ENCODE measurements at places on chromosomes 1 and 21.

GRCh38 chr1:84504580-84505492, 1.4 kb upstream of the SPATA1 start:
- DNase-seq: no peak

DNA sequence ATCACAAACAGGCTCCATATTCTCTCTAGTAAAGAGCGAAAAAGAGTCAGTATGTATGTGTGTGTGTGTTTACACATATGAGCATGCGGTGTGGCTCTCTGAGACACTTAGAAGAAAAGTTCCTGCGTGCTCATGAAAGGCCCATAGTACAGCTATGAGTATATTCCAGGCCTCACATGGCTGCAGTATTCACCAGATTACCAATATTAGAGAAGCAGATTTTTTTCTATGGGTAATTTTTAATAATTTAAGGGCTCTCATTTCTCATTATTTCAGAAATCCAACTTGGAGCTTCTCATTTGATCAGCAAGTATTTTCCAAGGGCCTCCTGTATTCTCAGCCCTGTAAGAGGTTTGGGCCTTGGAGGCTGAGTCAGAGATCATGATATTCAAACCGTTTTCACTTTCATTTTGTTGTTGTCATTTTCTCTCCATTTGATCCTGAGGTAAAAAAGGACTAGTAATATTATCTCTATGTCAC, 232.9 kb upstream of the SGIP1 start:
- peak; percentile 72 for DNase-seq

GRCh38 chr21:43893536-43894205, 28.6 kb downstream of the AGPAT3 start:
- no peak for DNase-seq

- DNase-seq: peak; percentile 21
Observed at GRCh38 chr1:37475380-37476086, 1.2 kb downstream of the ZC3H12A start.

GRCh38 chr21:31470896-31471694, 127.0 kb upstream of the TIAM1 start:
- no peak for DNase-seq

- no peak for DNase-seq
Observed at GRCh38 chr1:71522721-71523120, 441.9 kb upstream of the ZRANB2 start.

GRCh38 chr21:17925899-17926298, 106.7 kb upstream of the C21orf91 start:
- DNase-seq: no peak

- DNase-seq: no peak
Observed at GRCh38 chr1:185487026-185487425, 170.0 kb upstream of the IVNS1ABP start.

- DNase-seq: no peak
Observed at GRCh38 chr21:45465105-45465504, 60.1 kb downstream of the COL18A1 start.

- no peak for DNase-seq
Observed at GRCh38 chr1:5376538-5377247, 615.5 kb downstream of the NPHP4 start.

DNA sequence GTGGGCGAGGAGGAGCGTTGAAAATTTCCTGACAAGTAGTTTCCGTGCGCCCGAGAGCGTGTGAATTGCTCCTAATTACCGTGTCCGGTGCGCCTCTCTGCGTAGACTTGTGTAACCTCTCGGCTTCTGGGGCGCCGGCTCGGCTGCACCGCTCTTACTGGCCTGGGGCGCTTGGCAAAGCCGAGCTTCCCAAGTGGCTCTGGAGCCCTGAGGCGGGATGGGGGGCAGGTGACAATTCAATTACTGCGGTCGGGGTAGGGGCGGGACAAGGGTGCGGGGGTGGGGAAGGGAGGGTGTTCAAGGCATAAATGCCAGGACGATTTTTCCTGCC, 392 bp upstream of the DMRTA2 start:
- no peak for DNase-seq

GRCh38 chr1:66556161-66556611, 22.2 kb downstream of the SGIP1 start:
- DNase-seq: no peak

GRCh38 chr1:230384380-230385157, 41.6 kb downstream of the PGBD5 start:
- no peak for DNase-seq

DNA sequence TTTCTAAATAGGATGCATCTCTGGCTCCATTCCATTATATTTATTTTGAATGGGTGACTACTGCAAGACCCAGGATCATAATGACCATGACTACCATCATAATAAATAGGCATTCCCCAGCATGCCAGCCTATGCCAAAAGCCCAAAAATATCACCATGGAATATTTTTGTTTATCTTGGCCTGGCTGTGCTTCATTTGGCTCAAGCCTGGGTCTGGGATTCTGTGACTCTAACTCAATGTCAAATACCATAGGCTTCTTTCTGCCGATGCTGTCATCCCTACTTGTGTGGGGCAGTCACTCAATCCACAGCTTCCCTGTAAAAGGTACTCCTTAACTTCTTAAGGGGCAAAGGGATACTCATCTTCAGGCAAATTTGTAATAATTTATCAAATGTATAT, 66.6 kb downstream of the DIRAS3 start:
- DNase-seq: no peak

DNA sequence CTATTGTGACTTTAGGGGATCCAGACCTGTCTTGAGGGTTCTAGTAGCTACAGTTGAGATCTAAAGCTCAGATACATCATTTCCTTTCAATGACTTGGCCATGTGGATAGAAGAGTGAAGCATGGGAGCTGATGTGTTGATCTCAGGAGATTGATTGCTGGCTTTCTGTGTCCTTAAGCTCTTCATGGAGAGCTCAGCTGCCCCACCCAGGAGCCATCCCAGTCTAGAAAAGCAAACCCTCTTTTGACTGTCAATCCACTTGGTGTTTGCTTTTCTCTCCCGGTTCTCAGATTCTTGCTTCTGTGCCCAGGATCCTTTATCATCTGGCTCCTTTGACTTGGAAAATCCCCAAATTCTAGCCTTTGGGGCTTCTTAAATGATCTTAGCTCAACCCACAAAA, 87.2 kb downstream of the ATP1A1 start:
- no peak for DNase-seq

DNA sequence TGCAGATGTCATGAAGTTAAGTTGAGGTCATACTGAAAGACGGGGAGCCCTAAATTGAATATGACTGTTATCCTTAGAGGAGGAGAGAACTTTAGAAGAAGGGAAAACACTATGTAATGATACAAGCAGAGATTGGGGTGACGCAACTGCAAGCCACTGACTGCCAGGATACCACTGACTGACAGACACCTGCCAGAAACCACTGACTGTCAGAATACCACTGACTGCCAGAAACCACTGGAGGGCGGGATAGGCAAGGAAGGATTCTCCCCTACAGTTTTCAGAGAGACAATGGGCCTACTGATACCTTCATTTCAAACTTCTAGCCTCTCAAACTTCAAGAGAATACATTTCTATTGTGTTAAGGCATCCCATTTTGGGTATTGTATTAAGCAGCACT, 388.7 kb downstream of the USH2A start:
- no peak for DNase-seq

- no peak for DNase-seq
Observed at GRCh38 chr1:232016616-232017015, 390.0 kb downstream of the DISC1 start.

DNA sequence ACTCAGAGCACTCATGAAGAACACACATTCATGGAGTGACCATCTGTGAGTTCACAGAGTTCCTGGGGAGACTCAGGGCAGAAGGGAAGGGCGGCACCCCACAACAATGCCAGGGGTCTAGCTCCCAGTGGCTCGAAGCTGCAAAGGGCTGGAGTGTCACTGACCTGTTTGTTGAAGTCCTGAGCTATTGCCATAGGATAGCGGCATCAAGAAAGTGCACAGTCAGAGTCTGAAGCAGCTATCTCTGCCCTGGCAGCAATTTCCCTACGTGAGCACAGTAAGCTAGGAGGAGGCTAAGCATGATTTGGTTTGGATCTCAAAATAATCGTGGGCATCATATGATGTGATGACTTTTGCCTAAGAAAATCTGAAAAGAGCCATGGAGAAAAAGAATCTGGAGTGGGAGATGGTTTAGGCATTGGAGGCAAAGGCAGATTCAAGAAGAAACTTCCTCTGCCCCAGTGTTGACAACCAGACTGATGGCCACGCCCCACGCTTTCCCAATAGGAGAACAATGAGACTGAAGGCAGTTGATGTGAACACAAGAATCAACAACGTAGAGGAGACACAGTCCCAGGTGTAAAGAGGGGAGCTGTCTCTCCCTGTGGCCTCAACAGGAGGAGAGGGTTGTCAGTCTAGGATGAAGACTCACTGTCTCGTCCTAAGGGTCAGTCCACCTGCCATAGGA, 100.0 kb upstream of the SLC25A33 start:
- no peak for DNase-seq

DNA sequence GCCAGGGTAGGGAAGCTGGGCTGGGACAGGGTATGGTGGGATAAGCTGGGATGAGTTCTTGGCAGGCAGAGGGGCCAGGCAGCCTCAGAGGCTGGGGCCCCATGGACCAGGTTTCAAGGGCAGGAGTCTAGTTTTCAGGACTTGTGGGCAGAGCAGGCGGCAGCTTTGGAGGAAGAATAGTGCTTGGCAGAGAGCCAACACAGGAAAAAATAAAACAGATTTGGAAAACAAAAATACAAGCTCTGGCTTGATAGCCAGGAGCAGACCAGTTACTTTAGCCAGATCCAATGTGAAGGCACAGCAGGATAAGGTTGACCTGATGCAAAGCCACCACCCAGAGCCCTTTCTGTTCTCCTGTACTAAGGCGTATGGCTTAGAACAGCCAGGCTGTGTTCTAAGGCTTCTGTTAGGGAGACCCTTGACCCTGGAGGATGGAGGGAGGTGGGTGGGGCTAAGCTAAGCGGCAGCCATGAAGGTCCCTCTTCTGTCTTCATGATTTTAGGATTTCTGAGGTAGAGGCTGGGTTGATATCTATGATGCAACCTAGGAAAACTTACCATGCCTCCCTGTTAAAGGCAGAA, 5.5 kb downstream of the TRAF5 start:
- DNase-seq: no peak
